ENCODE measurements at places on chromosomes 1 and 21.

DNA sequence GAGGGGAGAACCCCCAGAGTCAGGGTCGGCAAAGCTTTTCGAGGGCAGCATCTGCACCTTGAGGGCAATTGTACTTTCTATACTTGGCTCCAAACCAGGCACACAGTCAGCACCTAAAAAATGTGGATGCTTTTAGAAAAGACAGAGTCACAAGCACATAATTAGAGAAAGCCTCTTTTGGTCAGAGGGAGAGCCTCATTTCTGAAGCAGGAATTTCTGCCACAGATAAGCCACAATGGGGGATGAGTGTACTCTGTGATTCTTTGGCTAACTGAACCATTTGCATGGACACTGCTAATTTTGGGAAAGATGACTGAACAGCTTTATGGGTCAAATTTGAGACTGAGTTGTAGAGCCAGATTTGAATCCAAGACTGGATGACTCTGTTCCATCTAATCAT, 635.7 kb downstream of the KIF26B start:
- no peak for DNase-seq

DNA sequence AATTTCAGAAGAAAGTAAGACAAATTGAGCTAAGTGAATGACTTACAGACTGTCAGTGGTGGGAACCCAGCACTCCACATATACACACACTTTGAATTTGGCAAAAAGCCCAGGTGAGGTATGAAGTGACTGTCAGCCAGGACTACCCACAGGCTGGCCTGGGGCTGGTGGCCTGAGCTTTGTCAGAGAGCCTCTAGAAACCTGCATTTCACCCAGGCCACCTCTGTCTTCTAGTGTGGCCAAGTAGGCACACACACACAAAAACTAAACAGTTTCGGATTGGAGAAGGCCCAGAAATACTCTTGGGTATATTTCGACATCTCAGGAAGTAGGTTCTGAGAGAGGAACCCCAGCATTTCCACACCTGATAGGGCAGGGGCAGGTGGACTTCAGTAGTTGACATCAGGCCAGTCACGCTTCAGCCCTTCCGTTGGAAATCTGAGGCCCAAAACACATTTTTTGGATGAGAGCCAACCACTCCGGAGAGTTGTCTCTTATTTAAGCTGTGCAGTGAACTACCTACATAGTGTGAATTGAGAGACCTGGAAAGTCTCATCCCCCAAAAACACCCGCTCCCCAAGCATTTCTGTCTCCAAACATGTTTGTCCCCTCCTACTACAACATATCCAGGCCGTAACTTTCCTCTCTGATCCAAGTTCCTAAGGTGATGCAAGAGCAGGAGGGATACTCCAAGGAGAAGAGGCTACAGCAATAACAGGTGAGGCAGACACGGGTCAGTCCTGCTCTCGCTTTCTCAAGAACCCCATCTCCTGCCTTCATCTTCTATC, 167.2 kb upstream of the PROX1 start:
- no peak for DNase-seq

- DNase-seq = peak; percentile 79
Observed at GRCh38 chr1:15740924-15741850, 1.1 kb upstream of the TMEM82 start.

DNA sequence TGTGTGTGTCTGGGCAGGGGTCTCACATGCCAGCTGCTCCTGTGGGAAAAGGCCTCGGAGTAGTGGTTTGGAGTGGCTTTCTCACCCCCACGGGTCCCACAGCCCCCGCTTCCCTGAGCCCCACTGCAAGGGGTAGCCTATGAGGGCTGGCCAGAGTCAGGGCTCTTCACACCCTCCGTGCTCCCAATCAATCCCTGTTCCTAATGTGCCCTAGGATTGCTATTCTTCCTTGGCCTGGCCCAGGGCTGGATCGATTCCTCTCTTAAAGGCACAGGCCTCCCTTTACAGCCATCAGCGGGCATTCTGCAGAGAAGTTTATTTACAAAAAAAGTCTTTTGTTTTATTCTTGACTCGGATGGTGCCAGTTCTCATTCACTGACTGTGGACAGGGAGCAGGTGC, 19.3 kb upstream of the ACTL8 start:
- no peak for DNase-seq

GRCh38 chr1:185487936-185488335, 170.9 kb upstream of the IVNS1ABP start:
- no peak for DNase-seq

DNA sequence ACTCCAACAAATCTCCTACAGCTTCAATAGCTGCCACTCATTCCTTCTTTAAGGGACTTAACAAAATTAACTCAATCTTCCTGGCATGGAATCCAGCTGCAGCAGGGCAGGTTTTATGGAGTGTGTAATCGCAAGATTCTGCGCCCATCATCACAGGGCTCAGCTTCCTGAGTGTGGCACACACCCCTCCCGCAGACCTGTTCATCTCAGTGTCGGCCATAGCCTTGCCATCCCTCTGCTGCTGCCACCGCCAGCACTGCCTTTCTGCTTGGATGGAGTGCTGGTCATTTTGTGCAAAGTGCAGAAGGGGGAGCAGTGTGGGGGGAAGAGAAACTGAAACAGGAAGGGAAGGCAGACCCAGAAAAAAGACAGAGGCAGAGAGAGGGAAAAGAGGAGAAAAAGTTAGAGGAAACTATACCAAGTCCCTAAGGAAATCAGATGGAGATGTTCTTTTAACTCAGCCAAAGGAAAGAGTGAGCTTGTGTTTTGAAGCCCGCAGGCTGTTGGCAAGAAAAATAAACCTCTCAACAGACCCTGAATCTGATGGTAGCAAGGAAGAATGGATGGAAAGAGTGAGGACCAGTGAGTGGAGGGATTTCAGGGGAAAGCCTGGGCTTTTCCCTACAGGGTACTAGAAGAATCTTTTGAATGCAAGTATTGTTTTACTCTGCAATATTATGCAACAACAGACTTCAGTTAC, 324.2 kb downstream of the SEC16B start:
- no peak for DNase-seq

DNA sequence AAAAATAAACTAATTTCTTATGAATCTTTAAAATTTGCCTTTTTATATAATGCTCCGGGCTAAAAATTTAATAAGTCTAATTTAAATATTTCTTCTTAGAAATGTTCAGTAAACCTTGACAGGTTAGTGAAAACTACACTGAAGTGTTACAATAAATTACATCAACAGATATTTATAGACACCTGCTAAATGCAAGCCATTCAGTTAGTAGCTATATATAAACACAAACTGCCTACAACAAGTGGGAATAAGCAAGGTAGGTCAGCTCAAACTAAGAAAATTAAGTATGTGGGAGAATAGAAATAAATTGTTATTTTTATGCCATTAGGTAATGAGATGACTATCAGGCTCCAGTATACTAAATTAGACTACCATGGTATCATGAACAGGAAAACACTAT, 215.6 kb downstream of the DENND1B start:
- no peak for DNase-seq

GRCh38 chr1:112371775-112372174, 24.2 kb upstream of the CTTNBP2NL start:
- DNase-seq = no peak
